ENCODE measurements at places on chromosomes 11 and 22. TPM values are rescaled to one million over a fixed set of nuclear protein-coding genes. Genes with fewer than 3 reads are reported as not detected.

DNA sequence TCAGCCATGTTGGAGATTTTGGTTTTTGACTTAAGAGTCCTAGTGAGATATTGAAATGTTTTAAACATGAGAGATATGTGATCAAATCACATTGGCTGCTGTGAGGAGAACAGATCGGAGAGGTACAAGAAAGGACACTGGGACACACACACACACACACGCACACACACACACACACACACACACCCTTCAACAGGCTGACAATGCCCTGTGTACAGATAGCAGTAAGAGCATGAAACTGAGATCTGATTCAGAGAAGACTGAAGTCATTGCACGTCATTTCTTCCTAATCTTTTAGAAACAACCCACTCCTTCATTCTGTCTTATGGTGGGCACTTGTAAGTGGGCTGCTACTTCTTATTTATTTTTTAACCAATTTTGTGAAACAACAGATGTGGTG is 200.5 kb upstream of the E2F8 start:
- no peak overlapping the region for H3K27ac ChIP-seq
- no peaks in the 10 kb centered on the region for H3K36me3 ChIP-seq

- H3K4me1 ChIP-seq: no peaks in the 10 kb centered on the region
- no peak overlapping the region for H3K4me3 ChIP-seq
- no peaks in the 10 kb centered on the region for H3K27me3 ChIP-seq
- no peaks in the 10 kb centered on the region for H3K36me3 ChIP-seq
Measured at GRCh38 chr22:46633334-46633890, 13.2 kb downstream of the GRAMD4 start.

- DNase-seq: no peak
- H3K4me3 ChIP-seq: no peak overlapping the region
- H3K4me1 ChIP-seq: no peaks in the 10 kb centered on the region
- no peaks in the 10 kb centered on the region for H3K27me3 ChIP-seq
- no peaks in the 10 kb centered on the region for H3K36me3 ChIP-seq
Measured at GRCh38 chr11:92829671-92830070, 139.8 kb upstream of the MTNR1B start.

DNA sequence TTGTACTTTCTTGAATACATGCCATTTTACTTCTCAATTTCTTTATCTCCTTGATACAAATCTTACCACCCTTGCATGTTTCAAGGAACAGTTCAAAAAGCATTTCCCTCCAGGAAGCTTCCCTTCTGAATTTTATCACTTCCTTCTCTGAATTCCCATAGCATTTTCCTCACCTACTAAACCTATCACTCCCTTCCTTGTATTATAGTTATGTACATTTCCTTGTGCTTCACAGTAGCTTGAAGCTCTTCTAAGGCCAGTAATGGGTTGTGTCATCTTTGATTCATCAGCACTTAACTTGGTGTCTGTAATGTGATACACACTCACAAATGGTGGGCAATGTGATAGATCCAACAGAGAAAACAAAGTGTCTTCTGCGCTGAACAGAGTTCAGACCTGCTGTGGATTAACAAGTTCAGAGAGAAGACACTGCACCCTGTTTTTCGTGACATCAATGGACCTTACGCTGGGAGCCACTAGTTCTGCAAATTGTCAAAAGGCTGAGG is 127.5 kb downstream of the CCDC81 start:
- no peaks in the 10 kb centered on the region for H3K36me3 ChIP-seq
- H3K27ac ChIP-seq: no peak overlapping the region
- H3K4me1 ChIP-seq: peaks cover 7% of the 10 kb centered on the region
- H3K4me3 ChIP-seq: no peak overlapping the region

Gene SYCE3
- not detected for total RNA-seq

Gene OR52H1
- total RNA-seq: not detected

DNA sequence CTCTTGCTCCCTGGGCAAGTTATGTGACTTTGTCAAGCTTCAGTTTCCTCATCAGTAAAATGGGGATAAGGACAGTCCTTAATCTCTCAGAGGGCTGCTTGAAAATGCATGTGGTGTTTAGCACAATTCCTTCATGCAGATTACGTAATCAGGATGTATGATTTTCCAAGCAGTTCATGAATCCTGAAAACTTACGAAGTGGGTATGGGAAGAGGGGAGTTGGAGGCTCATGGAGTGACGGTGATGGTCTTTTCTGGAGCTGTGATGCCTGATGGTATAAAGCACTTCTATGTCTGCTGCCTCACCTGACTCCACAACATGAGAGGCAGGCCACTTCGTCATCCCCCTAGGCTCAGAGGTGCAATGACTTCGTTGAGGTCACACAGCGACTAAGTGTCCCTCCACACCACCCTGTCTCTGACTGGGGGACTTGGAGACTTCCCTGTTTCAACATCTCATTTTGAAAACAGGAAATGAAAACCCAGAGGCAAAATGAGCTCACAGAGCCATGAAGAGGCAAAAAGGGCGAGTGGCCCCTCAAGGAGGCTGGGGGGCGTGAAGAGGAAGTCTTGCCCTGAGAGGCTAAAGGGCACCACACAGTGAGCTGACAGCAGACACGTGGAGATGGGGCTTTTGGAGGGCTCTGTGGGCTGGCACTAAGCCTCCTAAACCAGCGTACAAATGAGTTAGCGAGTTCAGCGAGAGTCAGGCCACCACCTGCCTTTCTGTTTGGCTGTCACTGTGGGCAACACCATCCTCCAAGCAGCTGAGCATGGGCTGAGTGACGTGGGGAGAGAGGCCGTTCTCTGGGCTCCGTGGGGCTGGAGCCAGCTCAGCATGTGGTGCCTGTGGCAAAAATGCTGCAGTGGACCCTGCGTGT is 10.1 kb downstream of the MCM5 start:
- no peak for DNase-seq
- no peaks in the 10 kb centered on the region for H3K36me3 ChIP-seq
- no peaks in the 10 kb centered on the region for H3K4me1 ChIP-seq
- no peaks in the 10 kb centered on the region for H3K27me3 ChIP-seq
- no peak overlapping the region for H3K27ac ChIP-seq
- no peak overlapping the region for H3K4me3 ChIP-seq

DNA sequence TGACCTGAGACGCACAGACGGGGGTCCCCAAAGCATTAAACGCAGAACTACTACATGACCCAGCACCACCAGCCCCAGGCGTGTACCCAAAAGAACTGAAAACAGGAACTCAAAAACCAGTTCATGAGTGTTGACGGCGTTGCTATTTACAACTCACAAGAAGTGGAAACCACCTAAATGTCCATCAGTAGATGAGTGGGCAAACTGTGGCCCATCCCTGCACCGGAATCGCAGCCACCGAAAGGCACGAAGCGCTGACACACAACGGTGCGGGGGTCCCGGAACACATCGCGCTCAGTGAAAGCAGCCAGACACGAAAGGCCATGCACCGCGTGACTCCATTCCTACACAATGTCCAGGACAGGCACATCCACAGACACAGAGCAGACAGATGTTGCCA is 79.2 kb downstream of the TRMU start:
- no peak overlapping the region for H3K27ac ChIP-seq
- H3K4me3 ChIP-seq: no peak overlapping the region
- DNase-seq: no peak
- H3K36me3 ChIP-seq: no peaks in the 10 kb centered on the region
- H3K4me1 ChIP-seq: peaks cover 5% of the 10 kb centered on the region

GRCh38 chr11:49995565-49995964 is 13.2 kb upstream of the OR4C12 start:
- peak; percentile 86 for DNase-seq
- H3K4me3 ChIP-seq: no peak overlapping the region
- H3K27ac ChIP-seq: no peak overlapping the region

Gene FAM180B
- total RNA-seq: not detected

DNA sequence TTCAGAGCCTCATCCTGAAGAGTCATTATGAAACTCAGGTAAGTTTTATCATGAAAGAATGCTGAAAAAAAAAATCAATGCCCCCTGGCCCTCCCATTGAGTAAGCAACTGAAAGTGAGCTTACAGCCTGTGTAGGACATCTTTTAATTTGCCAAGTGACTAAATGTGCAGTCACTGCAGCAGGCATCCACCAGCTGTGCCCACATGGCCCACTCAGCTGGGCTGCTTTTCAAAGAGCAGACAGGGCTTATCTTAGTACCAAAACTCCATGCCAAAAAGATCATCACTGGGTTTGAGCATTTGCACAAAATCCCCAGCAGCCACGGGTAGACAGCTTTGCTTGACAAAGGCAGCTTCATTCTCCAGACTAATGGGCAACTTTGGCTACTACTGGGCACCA is 709.7 kb downstream of the NTM start:
- peaks cover 14% of the 10 kb centered on the region for H3K4me1 ChIP-seq
- no peaks in the 10 kb centered on the region for H3K27me3 ChIP-seq
- DNase-seq: peak; percentile 54
- 0 out of 2 replicates have a peak, but pooled peaks cover 4% of the 10 kb centered on the region for H3K36me3 ChIP-seq
- no peak overlapping the region for H3K4me3 ChIP-seq

DNA sequence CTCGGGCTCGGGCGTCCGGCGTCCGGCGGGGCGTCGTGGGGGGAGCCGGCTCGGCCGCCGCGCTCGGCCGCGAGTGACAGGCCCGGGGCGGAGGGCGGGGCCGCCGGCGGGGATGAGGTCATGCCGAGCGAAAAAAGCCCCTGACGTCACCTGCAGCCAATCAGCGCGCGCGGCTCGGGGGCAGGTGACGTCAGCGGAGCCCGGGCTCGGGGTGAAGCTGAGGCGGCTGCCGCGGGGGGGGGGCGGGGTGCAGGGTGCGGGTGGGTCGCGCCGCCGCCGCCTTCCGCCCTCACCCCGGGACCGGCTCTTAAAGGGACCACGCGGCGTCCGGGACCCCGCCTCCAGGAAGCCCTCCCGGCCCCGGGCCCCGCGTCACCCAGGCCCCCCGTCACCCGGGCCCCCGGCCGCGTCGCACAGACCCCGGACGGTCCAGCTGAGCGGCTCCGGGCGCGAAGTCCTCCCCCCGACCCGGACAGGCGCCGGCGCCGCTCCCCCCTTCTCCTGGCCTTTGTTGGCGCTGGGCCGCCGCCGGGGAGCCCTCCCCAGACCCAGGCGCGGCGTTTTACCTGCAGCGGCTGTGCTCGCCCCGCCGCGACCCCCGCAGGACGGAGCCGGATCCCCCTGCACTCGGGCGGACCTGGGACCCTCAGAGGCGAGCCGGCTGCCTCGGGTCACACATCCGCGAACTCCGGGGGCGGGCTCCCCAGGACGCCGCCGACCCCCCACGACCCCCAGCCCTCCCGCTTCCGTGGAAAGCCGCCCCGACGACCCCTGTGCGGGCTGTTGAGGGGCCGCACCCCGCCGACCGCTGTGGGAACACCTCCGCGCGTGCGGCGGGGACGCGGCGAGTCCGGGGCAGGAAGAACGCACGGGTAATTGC is at the start of gene DUSP8:
DUSP8 (minus strand) TSS at position 75 of the 880 bp plus-strand sequence. CDS start 6,445 bp downstream, outside the sequence.
- peak within 1 kb of the TSS; percentile 45 for H3K4me3 ChIP-seq
- H3K27ac ChIP-seq: no peak within 1 kb of the TSS
- H3K36me3 ChIP-seq: no peaks in the 10 kb centered on the region
- peaks cover 21% of the 10 kb centered on the region for H3K27me3 ChIP-seq

Gene IGLL1
- total RNA-seq: not detected

DNA sequence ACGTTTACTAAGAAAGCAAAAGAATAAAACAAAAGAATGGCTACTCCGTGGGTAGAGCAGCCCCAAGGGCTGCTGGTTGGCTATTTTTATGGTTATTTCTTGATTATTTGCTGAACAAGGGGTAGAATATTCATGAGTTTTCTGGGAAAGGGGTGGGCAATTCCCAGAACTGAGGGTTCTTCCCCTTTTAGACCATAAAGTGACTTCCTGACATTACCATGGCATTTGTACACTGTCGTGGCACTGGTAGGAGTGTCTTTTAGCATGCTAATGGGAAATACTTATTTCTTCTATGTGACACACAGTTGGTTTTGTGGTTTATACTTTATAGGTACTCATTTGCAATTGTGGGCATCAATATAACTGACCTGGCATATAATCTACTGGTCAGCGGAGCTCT is 56.3 kb downstream of the SLN start:
- H3K27ac ChIP-seq: no peak overlapping the region
- no peaks in the 10 kb centered on the region for H3K4me1 ChIP-seq
- DNase-seq: no peak
- H3K27me3 ChIP-seq: peaks cover 3% of the 10 kb centered on the region

DNA sequence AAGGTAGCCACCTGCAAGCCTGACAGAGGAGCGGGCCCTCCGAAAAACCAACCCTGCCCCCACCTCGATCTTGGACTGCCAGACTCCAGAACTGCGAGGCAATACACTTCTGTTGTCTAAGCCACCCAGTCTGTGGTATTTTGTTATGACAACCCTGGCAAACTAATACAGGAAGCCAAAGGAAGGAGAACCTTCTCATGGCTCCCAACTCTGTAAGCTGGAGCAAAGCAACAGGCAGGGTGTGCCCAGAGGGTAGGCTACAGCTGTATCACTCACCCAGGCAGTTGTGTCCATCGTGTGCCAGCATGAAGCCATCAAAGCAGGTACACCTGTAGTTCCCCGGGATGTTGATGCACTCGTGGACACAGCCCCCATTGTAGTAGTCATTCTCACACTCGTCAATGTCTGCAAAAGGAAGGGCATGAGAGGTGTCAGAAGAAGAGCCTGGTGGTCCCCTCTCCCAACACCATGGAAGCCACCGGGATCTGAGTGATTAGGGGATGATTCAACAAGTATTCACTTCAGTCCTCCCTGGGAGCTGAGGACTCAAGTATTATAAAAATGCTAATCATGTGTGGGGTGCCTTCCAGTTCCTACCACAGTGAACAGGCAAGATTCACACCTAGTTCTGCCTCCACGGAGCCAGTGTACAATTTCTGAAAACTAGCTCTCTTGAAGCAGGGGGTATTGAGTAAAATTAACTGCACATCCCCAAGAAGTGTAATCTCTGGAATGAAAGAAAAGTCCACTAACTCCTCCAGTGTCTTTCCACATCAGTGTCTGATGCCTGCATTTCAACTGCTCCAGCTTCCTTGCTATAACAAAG is 23.3 kb downstream of the SCUBE1 start:
- no peak overlapping the region for H3K27ac ChIP-seq
- H3K4me3 ChIP-seq: no peak overlapping the region
- peaks cover 6% of the 10 kb centered on the region for H3K27me3 ChIP-seq
- DNase-seq: no peak
- H3K4me1 ChIP-seq: no peaks in the 10 kb centered on the region

DNA sequence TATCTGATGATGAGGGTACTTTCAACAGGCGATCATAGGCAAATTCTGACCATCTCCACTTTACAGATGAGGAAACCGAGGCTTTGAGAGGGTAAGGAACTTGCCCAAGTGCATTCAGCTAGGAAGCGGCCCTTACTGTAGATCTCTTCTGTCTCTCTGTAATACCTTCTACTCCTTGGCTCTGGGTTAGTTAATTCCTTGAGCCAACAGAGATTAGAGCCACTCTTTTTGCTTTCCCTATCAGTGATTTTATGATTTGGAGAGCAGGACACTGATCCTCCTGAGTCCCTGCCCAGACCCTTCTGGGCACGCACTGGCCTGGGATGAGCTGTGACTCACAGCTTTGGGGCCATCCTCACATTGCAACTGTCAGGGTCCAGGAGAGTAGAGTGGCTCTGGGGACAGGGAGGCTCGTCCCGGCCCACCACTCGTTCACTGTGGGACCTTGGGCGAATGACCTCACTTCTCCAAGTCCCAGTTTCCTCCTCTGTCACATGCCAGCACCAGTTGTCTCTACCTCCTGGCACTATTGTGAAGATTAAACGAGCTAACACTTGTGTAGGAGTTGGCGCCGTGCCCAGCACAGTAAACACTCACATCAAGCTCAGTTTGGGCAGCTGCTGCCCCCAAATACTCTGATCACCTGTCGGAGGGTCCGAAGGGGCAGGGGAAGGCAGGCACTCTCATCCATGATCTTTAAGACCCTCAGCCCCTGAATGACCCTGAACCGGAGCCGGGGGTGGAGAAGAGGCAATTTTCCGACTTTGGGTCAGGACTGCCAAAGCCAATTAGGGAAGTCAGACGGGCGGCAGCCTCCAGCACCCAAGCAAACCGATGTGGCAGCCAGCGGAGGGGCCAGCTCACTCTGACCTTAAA is 235.0 kb downstream of the MIAT start:
- H3K4me1 ChIP-seq: peaks cover 62% of the 10 kb centered on the region
- peak; percentile 60 for DNase-seq
- peak overlapping the region; percentile 94 for H3K27ac ChIP-seq
